ENCODE measurements at places on chromosomes 1 and 21.

- DNase-seq: no peak
Measured at GRCh38 chr1:243963571-243963970, 87.5 kb upstream of the ZBTB18 start.

GRCh38 chr1:10398278-10398733, 558 bp upstream of the PGD start:
- DNase-seq: no peak

DNA sequence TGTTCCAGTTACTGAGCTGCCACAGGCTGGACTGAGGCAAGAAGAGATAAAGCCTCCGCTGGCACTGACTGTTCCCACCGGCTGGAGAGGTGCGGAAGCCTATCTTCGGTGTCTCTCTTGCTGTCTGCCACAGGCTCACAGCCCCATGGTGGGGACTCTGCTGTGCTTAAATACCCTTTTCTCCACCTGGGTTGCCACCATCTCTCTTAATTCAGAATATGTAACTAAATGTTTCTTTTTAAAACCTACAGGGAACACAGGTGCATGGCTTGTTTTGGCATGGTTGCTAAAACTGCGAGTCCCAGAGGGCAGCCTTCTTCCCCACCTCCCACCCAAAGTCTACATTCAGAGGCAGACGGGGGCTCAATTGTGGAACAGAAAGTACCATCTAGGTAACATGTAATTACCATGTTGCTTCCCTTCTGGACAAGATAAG, 8.1 kb upstream of the LBR start:
- DNase-seq: no peak

GRCh38 chr1:119387858-119388257, 19.3 kb downstream of the HAO2 start:
- DNase-seq: no peak

- DNase-seq: no peak
Measured at GRCh38 chr1:227917081-227917950, 30.4 kb downstream of the WNT9A start.

DNA sequence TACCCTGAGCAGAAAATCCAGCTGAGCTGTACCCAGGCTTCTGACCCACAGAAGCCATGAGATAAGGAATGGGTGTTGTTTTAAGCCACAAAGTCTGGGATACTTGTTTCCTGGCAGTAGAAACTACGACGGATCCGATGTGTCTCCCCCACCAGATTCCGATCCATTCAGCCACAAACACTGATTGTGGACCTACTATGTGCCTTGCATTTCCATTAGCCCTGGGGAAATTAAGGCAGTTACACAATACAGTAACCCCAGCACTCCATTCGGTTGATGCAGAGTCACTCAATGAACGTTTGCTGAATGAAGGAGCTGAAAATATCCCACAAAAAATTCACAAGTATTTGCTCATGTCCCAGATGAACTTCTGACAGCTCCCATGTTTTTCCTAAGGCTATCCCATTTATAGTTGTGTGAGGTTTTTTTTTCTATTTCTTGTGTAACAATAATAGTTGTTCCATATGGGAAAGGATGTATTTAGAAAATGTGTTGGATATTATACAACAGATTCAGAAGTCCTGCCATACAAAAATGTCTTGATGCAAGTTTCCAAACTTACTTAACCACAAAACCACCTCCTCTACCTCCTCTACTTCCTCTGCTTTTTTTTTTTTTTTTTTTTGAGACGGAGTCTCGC, 29.6 kb upstream of the KAZN start:
- no peak for DNase-seq

DNA sequence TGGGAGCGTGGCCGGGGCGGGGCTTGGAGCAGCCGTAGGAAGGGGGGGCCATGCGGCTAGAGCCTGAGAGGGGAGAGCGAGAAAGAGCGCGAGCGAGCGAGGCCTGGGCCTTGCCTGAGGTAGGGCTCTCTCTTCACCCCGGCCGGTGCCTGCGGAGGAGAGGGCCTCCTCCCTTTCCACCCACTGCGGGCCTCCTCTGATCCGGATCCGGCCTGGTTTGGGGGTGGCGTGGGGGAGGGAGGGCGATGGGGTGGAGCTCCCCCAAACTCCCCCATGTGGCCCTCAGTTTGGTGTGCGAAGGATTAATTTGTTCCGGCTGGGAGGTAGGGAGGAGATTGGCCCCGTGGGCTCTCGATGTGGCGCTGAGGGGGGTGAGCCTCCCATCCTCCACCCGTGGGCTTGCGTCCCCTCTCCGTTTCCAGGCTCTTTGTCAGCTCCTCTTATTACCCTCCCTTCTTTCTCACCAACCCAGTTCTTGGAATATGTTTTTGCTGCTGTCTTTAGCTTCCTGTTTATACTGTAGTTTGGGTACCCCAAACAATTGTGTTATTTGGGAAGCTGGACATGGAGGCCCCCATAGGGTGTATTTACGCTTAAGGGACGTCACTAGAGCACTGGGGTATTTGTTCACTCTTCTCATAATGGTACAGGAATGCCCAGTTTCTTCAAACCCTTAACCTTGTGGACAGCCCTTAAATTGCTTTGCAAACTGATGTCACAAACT, 685 bp downstream of the UBAP2L start:
- DNase-seq: no peak

GRCh38 chr1:56133522-56134472, 445.6 kb downstream of the PLPP3 start:
- DNase-seq: no peak

GRCh38 chr1:202037706-202038296, 27.4 kb downstream of the ELF3 start:
- DNase-seq: no peak

DNA sequence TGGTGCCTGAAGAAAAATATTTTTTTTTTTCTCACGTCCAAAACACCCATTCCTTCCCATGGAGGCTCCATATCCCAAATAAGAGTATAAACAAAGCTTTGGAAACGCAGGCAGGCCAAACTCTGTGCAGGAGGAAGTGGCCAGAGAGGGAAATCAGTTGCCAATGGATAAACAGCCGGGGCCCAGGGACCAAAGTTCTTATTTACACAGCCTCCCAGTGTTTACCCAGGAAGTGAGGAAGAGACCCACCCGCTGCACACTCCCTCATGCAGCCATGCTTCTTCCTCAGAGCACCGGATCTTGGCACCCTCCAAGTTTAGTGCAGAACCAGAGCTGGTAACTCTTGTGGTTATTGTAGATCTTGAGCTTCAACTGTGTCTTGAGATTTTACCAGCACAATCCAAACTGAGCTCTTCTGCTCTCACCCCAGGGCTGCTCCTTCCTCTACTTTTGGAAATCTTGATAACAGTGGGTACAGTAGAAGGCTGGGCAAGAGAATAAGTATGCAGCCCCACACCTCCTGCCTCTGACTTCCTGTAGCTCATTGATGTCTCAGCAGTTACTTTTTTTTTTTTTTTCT, 14.2 kb downstream of the MARCKSL1 start:
- no peak for DNase-seq

GRCh38 chr1:246300626-246301549, 206.2 kb downstream of the SMYD3 start:
- no peak for DNase-seq

- DNase-seq: no peak
Measured at GRCh38 chr21:45529785-45530422, 12.3 kb downstream of the SLC19A1 start.

DNA sequence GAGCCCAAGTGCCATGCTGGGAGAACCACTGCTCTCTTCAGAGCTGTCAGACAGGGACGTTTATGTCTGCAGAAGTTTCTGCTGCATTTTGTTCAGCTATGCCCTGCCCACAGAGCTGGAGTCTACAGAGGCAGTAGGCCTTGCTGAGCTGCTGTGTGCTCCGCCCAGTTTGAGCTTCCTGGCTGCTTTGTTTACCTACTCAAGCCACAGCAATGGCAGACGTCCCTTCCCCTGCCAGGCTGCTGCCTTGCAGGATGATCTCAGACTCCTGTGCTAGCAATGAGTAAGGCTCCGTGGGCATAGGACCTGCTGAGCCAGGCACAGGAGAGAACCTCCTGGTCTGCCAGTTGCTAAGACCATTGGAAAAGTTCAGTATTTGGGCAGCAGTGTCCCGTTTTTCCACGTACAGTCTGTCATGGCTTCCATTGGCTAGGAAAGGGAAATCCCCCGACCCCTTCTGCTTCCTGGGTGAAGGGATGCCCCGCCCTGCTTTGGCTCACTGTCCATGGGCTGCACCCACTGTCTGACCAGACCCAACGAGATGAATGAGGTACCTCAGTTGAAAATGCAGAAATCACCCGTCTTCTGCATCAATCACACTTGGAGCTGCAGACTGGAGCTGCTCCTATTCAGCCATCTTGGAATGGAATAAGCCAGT, 31.9 kb downstream of the CYP4B1 start:
- no peak for DNase-seq

- no peak for DNase-seq
Measured at GRCh38 chr1:37940299-37940947, 6.4 kb downstream of the INPP5B start.

- no peak for DNase-seq
Measured at GRCh38 chr1:117642963-117643362, 37.1 kb downstream of the TENT5C start.

DNA sequence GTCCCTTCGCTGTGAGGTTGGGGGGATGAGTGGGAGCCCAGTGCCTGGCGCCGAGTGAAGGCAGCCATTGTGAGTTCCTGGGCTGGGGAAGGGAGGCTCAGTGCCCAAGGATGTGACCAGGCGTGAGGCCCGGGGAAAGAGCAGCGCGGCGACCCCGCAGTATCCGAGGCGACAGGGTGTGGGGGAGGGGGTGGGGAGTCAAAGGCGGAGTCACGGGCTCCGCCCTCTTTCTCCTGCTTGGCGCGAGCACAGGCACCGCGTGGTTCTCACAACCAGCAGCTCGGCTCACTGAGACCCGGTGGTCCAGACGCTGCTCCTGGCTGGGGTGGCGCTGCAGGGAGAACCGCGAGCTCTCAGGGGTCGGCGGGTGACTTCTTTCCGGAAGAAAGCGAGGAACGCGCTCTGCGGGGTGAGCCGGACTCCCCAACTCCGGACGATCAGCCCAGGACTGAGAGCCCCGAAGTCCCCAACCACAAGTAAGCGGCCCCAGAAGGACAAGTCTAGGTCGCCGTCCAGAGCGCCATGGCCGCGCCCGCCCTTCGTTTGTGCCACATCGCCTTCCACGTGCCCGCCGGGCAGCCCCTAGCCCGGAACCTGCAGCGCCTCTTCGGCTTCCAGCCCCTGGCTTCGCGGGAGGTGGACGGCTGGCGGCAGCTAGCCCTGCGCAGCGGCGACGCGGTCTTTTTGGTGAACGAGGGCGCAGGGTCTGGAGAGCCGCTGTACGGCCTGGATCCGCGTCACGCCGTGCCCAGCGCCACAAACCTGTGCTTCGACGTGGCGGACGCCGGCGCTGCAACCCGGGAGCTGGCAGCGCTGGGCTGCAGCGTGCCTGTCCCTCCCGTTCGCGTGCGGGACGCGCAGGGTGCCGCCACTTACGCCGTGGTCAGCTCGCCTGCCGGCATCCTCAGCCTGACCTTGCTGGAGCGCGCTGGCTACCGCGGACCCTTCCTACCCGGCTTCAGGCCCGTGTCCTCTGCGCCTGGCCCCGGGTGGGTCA, at the start of gene HPDL:
Gene HPDL (plus strand): TSS at position 269 of the 997 bp plus-strand sequence. CDS start 254 bp downstream, at position 523.
- no peak for DNase-seq

- no peak for DNase-seq
Measured at GRCh38 chr1:114718661-114719423, 2.3 kb upstream of the NRAS start.

GRCh38 chr1:46244656-46245371, 2.7 kb upstream of the RAD54L start:
- no peak for DNase-seq

DNA sequence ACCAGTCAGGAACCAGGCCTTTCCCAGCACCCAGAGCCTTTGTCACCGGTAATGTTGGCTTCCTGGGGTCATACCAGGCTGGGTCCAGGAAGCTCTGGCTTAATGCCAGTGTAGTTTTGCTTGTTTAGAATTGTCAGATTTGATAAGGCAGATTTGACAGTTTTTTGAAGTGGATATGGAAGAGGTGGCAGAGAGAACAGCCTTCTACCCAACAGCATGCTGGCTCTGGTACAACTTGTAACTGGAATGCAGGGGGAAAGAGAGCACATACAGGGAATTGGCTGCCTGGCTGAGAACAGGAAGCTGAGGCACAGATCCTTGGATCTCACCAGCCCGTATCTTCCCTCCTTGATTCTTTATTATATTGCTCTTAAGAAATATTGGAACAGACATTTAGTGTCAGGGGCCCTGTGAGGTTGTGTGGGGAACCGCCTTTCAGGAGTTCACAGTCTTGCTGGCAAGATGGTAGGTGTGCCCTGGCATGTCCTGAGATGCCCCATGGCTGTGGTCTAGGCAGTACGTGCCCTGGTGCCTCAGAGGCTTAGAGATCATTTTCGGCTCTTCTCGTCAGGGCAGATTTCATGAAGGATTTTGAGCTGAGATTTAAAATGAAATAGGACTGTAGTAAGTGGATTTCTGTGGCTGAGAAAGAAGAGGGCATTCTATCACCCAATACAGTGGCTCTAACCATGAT, 227.0 kb downstream of the PBX1 start:
- DNase-seq: no peak

DNA sequence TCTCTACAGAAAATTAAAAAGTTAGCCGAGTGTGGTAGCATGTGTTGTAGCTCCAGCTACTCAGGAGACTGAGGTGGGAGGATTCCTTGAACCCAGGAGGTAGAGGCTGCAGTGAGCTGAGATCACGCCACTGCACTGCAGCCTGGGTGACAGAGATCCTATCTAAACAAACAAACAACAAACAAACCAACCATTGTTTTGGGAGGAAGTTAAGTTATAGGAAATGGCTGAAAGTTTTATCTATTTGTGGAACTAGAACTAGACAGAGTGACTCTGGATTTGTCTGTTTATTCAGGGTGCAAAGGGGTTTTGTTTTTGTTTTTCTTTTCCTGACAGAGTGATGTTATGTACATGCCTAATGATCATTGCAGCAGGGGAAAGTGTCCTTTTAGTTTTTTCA, 31.0 kb downstream of the ZNF362 start:
- no peak for DNase-seq

DNA sequence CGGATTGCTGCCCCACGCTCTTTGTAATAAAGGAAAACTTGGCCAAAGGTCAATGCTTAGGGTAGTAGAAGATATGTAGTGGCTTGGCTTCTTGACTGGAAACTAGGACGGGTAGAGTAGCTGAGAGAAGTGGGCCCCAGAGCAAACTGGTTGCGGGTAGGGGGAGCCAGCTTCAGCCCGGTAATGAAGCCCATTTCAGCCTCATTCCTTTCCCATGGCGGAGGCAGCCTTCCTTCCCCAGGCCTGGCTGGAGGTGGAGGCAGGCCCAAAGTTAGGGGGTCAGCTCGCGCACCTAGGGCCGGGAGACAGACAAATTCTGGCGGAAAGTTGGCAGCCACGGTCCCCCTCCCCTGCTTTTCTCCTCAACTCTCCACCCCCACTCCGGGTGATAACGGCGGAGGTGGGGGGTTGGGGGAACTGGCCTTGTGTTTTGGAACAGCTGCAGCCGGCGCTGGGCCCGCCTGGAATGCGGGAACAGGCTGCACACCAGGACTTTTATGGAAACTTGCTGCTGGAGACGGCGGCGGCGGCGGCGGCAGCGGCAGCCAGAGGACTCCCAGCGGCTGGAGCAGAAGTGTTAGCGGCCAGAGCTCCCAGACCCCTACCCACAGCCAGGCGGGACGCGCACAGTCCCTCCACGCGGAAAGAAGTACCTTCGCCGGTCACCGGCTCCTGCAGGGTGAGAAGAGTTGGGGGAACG, at the start of gene NEXN:
Gene NEXN (plus strand): TSS at position 544 of the 700 bp plus-strand sequence. CDS start 27,483 bp downstream, outside the sequence.
- no peak for DNase-seq
